Ovary (tissue), 10 donors: ENCODE measurements at places on chromosomes 2 and 18.

GRCh38 chr2:124623560-124623959 lies 598.5 kb downstream of the CNTNAP5 start:
- no peak for DNase-seq

- no peak for DNase-seq
Measured at GRCh38 chr2:12087671-12088380, 341.4 kb downstream of the LPIN1 start.

GRCh38 chr18:12376034-12376753 lies 833 bp downstream of the AFG3L2 start:
- DNase-seq, result peak; percentile 35

DNA sequence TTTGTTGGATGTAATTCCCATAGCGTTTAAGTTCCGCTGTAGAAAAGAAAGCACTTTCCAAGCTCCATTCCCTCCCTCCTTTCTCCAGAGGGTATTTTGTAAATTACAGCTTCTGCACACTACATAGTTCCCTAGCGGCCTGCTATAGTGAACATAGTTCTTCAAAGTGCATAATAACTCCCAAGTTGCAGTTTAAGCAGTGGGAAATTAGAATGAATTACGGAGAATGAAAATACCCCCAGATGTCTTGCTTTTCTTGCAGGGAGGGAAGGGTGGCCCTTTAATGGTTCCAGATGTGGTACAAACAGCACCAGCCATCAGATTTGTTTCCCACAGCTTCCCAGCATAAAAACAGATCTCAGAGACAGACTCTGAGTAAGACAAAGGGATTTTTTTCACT lies 893.9 kb downstream of the SUCLG1 start:
- DNase-seq, result no peak

GRCh38 chr2:173355866-173356508 lies 1.3 kb downstream of the CDCA7 start:
- DNase-seq, result no peak
